ENCODE measurements at places on chromosomes 7 and 10.

DNA sequence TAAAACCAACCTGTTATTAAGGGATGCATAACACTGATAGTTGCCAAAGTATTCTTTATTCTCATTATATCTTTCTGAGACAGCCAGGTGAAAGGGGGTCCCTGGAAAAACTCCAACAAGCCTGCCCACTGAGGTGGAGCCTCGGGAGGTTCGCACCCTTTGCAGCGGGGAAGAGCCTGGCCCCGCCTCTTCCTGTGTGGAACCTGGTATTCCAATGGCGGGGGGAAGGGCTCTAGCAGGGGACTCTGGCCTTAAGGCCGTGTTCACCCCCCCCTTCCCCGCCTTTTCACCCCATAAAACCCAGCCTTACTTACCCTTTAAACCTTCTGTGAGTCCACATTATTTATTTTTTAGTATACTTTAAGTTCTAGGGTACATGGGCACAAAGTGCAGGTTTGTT is 62.4 kb upstream of the PDK4 start:
- DNase-seq = no peak

DNA sequence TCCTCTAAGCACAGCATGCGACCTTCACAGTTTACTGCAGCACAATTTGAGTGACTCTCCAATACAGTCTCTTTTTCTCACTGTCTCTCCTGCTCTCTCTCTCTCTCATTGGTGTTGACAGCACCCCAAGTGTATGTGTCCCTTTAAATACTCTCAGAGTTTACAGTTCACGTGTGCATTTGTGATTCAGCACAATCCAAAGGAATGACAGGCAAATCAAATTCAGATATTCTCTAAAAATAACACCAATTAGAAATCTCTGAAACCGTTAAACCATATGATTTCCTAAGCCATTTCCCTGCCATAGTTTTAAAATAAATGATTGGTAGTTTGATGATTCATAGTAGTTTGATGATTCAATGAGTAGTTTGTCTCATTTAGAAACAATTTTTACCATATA is 104.0 kb upstream of the GAD2 start:
- no peak for DNase-seq

DNA sequence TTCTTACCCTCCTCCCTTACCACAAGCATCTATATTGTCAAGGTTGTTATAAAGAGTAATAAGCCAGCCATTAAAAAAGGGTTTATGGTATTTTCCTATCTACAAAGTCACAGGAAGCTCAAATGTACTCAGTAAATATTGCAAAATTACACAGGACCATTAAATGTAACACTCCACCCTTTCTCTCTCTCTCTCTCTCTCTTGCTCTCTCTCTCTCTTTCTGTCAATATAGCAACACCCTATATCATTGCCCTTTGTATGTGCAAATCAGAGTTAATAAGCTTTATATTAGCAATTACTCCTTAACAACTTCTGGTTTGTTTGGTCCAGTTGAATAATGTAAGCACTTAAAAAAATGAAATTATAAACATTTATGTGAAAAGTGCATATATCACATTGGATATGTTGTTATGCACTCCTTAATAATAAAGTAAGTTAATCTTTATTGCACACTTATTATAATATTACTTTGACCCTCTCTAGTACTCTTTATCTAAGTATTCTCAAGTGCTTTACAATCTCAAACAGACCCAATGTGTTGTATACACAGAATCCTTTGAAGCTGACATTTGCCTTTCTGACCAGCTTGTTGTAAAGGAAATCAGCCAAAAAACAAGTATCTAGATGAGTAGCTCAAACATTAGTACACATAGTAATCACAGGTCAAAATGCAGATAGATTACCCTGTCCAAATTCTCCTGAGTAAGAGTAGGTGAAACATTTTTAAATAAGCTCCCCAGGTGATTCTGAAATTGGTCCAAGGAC is 93.2 kb downstream of the CFTR start:
- DNase-seq = no peak

GRCh38 chr7:80908360-80908797 is 10.5 kb downstream of the SEMA3C start:
- DNase-seq = no peak

DNA sequence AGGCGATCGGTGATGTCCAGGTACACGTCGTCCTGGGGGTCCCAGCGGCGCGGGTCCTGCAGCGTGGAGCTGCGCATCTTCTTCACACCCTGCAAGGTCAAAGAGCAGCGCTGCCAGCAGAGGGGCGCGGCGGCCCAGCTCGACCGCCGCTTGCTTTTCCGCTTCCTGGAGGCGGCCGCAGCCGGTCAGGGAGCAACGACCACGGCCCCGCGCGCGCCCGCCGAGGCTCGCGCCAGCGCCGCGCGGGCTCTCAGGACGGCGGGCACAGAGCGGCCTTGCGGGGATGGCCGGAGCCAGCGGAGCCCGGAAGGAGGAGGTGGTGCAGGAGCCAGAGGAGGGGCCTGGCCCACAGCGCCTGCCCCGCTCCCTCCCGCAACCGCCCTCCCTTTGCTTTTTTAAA is 76.4 kb upstream of the CDC14C start:
- no peak for DNase-seq

DNA sequence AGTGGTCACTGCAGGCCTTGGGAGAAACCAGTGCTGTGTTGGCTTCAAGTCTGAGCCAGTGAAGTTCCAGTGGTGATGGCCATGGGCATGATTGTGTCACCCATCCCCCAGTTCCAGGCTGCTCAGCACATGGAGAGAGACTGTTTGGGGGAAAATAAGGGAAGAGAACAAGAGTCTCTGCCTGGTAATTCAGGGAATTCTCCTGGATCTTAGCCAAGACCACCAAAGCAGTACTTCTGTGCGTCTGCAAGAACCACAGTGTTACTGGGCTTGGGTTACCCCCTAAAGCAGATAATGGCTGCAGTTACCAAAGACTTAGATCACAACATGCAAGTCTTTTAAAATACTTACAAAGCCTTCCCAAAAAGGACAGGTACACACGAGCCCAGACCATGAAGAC is 225.0 kb upstream of the SEMA3C start:
- DNase-seq = no peak

GRCh38 chr7:158802535-158803366 is 26.6 kb downstream of the ESYT2 start:
- no peak for DNase-seq

DNA sequence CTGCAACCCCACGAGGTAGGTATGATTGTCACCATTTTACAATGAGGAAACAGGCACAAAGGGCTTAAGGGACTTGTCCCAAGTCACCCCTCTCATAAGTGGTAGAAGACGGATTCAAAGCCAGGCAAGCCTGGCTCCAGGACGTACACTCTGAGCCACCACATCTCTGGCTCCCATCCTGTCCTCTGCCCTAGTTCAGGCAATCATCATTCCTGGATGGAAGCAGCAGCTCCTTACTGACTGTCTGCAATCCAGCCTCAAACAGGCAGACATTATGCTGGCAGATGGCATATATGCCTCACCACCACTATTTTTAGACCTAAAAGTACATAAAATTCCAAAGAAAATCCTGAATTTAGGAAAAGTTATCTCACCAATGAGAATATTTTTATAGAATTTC is 100.7 kb downstream of the USP6NL start:
- no peak for DNase-seq

- DNase-seq = no peak
Observed at GRCh38 chr7:155291045-155291530, 6.6 kb upstream of the INSIG1 start.

- no peak for DNase-seq
Observed at GRCh38 chr7:68288144-68288593, 1291.5 kb downstream of the TYW1 start.

- no peak for DNase-seq
Observed at GRCh38 chr7:36253699-36254098, 100.6 kb downstream of the EEPD1 start.

All from smooth muscle cell of the brain vasculature (primary cell).